Activated CD4-positive, alpha-beta T cell treated with anti-CD3 and anti-CD28 coated beads for 48 hours (primary cell): ENCODE measurements at places on chromosomes 1 and 21.

DNA sequence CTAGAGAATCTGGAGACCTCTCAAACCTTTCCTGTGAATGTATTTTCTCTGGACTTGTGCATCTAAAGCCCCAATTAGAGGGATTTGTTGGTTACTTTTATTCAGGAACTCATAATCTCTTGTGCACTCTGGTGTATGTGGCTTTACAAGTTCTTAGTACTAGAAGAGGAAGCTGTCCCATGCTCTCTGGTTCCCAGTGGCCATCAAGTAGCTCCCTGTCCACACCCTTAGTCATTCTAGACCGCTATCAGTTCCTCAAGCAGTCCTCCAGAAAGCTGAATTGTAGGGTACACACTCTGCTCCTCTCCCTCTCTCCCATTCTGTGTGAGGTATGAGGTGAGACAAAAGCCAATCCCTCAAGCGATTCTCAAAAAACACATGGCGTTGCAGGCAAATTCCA, 470.3 kb downstream of the PTPRC start:
- no peak for DNase-seq

GRCh38 chr1:155437405-155437804, 116.7 kb downstream of the RUSC1 start:
- no peak for DNase-seq

DNA sequence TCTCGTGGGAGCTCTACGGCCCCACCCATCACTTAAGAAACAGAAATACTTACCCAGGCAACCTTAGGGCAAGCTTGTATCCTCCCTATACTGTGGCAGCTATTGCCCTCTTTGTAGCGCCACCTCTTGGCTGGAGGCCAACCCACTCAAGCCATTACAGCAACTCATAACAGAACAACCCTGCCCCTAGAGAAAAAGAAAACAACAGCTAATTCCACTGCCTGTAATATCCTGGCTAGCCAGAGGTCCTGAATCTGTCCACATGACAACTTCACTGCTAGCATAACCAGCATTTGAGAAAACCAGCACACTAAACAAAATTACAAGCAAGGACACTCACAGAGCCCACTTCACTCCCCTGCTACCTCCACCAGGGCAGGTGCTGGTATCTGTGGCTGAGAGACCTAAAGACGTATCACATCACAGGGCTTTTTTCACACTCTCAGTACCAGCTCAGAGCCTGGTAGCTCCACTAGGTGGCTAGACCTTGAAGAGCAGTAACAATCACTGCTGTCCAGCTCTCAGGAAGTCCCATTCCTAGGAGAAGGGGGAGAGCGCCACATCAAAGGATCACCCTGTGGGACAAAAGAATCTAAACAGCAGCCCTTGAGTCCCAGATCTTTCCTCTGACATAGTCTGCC, 14.5 kb upstream of the MX1 start:
- DNase-seq: peak; percentile 34

DNA sequence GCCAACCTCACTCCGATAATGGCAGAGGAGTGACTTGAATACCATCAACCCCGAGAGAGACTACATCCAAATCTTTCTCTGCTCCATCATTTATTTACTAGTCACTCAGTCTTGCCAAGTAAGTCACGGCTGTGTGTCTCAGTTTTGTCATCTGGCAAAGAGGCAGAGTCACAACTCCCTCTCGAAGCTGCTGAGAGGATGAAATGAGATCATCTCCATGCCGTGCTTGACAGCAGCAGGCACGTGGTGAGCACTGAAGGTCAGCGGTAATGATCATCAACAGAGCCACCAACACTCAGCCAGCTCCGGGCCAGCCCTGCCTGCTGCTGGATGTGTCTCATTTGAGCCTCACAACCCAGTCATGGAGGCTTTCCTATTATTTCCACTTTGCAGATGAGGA, 19.9 kb downstream of the ALDH4A1 start:
- DNase-seq: no peak

DNA sequence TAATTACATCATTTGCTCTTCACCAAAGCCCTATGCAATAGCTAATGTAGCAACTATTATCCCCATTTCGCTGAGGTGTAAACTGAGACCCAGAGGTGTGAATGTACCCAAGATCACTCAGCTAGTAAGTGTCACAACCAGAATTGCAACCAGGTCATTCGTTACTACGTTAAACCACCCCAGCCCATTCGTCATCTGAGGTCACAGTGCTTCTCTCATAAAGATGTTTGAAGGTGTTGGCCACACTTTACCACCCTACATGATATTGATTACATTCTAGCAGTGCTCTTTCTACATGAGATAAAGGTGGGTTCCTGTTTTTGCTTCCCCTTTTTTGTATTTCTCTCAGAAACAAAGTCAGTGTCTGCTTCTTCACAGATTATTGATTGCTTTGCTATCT, 195.3 kb downstream of the ZBTB18 start:
- no peak for DNase-seq

DNA sequence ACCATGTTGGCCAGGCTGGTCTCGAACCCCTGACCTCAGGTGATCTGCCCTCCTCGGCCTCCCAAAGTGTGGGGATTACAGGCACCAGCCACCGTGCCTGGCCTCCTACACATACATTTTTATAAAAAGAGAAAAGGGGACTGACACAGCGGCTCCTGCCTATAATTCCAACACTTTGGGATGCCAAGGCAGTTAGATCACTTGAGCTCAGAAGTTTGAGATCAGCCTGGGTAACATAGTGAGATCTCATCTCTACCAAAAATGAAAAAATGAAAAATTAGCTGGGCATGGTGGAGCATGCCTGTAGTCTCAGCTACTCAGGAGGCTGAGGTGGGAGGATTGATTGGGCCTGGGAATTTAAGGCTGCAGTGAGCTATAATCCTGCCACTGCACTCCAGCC, 23.4 kb downstream of the ZNF281 start:
- no peak for DNase-seq

GRCh38 chr1:36339215-36339614, 15.8 kb upstream of the EVA1B start:
- DNase-seq: no peak

DNA sequence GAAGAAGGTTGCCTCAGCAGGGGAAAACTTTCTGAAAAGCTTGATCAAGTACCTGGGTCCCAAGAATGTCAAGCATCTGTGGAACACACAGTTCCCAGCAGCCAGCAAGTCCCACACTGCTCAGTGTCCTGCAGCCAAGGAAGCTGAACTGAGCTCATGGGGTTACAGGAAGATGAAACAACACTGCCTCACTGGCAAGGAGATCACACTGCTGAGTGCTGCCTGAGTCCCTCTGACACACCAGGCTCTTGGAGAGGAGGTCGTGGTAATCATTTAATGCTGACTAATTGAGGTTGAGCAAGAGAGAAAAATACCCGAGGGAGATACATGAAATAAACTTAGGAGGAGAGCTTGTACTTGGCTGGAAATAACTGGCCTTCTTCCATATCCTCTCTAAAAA, 75.2 kb downstream of the MPZL1 start:
- DNase-seq: peak; percentile 41
